ENCODE measurements at places on chromosomes 4 and X.
A peak's percentile ranks its signal among the peaks of the same experiment; 100 is the strongest.

DNA sequence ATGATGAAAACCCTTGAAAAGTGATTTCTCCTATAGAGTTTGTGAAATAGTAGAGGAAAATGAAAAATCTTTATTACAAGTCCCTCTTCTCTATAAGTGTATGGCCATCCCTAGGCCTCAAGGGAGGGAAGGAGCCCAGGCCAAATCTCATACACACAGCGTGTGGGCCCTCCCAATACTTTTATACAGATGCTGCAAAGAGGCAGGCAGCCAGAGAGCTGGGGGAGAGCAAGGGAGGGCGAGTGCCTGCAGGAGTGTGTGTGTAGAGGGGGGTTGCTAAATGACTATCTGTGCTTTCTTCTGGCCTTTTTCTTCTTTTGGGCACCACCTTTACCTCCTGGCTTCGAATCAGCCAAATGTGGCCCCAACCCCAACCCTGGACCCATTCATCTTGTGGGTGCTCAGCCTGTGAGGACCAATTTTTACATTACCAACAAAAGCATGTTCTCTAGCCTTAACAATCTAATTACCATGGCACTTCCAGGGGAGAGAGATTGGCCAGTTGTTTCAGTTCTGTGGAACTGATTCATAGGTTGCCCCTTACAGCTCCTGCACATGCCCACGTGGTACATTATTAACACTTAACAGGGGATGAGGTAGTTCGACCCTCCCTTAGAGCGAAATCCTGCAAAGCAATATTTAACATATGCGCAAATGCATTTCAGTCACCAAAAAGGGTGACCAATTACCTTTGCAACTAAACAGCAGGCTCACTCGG is 2.0 kb downstream of the GPC3 start:
- no peak for DNase-seq

- peak; percentile 3 for DNase-seq
Measured at GRCh38 chrX:103157496-103158316, 57.2 kb upstream of the BEX4 start.

- no peak for DNase-seq
Measured at GRCh38 chr4:162422312-162422711, 258.5 kb upstream of the FSTL5 start.

- no peak for DNase-seq
Measured at GRCh38 chrX:87140800-87141483, 376.7 kb upstream of the KLHL4 start.

DNA sequence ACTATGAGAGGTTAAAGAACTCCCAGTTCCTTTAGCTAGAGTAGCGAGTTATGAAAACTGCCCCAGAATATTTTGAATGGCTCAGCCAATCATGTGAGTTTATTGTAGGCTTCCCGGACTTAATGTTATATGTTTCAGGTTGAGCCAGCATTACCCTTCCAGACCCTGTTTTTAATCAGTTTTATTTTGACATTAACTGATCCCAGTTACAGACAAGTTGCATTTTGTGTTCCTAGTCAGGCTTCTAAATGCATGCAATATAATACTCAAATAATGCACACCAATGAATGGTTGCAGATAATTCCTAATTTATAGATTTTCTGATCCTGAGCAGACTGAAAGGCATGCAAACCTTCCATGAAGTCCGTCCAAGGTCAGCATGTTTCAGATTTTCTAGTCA is 57.8 kb downstream of the EDNRA start:
- no peak for DNase-seq

DNA sequence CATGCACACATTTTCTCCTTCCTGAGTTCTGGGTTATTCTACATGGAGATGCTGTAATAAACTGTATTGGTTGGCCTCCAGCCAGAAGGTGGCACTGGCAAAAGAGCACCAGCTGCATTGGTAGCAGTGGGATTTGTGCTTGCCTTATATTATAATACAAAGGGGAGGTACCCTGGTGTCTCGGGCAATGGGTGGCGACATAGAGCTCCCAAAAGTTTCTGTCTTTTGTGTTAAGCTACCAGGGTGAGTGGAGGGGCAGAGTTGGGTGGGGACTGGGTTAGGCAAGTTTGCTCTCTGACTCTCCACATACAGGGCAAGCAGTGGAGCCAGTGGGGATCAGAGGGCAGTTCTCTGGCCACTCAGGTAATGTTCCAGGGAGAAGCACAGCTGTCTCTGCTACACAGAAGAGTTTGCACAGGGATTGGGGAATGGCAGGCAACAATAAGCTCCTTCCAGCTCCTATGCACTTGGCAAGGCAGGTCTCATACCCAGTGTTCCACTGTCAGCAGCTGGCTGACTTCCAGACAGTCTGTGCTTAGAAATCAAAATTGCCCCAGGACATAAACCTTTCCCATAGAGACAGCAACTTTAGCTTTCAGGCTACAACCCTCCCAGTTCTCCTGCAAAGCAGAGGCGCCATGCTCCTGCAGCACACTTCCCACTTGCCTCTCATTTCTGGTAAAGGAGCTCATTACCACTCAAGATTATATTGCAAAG is 463.9 kb upstream of the PCDH7 start:
- DNase-seq: no peak

DNA sequence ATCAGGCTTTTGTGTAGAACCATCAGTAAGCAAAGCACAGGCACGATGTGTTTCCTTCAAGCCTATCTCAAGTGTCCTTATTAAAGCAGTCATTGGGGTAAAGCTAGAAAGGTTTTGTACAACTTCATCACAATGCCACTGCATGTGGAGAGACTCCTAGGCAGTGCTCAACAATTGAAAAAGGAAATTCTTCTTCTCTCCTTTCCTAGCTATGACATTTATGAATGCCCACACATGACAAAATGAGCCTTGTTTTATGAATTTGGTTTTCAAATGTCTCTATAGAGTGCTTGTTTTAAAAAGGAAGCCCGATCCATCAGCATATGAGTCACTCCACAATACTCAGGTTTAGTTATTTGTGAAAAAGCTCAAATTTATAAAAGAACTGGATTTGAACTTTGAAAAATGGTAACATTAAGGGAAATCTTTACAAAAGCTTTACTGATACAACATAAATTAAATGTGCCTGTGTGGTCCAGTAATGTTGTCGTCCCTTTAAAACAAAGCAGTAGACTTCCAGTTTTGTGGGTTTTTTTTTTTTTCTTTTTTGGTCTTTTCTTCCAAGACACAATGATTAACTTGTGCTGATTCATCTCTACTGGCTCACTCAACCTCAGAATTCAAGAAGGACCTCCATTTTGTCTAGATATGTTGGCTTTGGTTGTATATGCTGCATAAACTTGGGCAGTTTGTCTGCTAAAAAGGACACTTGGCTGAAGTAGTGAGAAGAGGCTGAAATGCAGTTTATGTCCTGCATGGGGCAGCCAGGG is 273.8 kb downstream of the GASK1B start:
- no peak for DNase-seq

- no peak for DNase-seq
Measured at GRCh38 chr4:143354990-143355389, 18.3 kb downstream of the GAB1 start.

DNA sequence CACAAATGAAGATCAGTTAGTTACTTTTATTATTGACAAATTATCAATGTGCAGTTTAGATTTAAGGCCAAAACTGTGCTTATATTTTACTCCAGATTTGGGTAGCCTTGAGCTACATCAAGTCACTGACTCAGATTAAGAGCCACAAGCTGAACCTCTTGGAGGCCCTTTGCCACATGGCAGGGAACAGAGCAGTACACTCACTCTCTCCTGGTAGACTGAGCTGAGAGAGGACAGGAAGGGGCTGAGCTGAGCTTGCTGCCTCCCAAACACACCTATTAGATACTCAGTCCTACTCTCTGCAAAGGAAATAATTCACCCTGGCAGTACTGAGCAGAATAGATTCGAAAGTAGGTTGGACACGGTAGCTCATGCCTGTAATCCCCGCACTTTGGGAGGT is 7.8 kb downstream of the STAP1 start:
- DNase-seq: no peak

DNA sequence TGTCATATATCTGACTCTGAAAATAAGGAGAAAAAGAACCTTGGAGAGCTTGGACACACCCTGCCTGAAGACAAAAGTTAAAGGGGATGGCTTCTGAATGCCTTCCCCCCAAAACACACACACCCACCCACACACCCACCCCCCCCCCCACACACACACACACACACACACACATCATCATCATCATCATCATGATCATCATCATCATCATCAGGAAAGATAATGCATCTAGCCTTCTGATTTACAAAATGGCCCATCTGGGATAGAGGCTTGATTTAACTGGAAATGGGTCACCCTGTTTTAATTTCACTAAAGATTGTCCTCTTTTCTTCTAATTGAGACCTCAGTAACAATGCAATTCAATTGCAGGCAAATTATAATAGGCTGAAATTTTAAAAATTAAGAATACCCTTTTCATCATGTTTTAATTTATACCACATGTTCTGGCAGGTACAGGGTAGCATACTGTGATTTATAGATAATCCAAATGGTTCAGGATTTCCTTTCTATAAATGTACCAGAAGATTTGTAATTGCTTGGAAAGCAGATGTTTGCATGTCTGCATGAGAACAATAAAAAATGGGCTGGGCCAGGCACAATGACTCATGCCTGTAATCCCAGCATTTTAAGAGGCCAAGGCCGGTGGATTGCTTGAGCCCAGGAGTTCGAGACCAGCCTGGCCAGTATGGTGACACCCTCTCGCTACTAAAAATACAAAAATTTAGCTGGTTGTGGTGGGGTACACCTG is 56.5 kb downstream of the TRIM2 start:
- no peak for DNase-seq
